ENCODE measurements at places on chromosomes 5 and 9.

- DNase-seq, result no peak
Observed at GRCh38 chr5:1726956-1727355, 72.7 kb downstream of the MRPL36 start.

GRCh38 chr9:75912951-75913350 lies 22.5 kb downstream of the PCSK5 start:
- no peak for DNase-seq

DNA sequence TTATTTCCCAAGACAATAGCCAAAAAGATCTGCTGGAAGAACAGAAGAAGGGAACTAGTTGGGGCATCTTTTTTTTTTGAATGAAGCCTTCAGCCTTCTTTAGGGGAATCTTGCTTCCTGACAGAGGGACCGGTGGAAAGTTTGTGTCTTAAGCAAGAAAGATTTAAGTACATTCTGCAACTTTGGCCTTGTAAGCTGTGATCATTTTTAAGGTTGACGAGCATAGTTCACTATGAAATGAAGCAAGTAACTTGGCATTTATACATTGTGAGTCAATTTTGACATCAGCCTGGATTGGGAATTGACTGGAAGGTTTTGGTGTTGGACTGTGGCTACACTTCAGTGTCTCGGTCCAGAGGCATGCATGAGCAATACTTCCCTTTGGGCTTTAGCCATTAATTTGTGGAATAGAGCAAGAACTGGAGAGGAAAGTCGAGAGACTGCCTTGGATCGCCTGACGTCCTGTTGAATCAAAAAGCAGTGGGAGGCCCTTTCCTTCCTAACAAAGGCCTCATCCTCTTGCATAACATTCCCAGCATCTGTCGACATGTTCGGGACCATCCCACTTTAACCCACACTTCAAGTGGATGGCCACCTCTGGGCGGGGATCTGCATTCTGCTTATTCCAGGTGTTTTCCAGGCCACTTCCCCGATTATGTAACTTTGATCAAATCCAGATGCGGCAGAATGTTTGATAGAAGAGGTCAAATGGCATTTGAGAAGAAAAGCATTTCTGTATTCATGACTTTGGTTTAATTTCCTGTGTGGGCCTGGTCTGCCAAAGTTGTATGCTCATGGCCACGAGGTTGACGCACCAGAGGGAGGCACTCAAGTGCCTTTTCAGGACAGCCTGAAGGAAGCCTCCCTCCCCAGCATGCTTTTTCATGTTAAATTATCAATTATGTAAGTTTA lies 12.5 kb downstream of the ABL1 start:
- no peak for DNase-seq

- DNase-seq, result no peak
Observed at GRCh38 chr5:17340819-17341218, 123.4 kb downstream of the BASP1 start.

DNA sequence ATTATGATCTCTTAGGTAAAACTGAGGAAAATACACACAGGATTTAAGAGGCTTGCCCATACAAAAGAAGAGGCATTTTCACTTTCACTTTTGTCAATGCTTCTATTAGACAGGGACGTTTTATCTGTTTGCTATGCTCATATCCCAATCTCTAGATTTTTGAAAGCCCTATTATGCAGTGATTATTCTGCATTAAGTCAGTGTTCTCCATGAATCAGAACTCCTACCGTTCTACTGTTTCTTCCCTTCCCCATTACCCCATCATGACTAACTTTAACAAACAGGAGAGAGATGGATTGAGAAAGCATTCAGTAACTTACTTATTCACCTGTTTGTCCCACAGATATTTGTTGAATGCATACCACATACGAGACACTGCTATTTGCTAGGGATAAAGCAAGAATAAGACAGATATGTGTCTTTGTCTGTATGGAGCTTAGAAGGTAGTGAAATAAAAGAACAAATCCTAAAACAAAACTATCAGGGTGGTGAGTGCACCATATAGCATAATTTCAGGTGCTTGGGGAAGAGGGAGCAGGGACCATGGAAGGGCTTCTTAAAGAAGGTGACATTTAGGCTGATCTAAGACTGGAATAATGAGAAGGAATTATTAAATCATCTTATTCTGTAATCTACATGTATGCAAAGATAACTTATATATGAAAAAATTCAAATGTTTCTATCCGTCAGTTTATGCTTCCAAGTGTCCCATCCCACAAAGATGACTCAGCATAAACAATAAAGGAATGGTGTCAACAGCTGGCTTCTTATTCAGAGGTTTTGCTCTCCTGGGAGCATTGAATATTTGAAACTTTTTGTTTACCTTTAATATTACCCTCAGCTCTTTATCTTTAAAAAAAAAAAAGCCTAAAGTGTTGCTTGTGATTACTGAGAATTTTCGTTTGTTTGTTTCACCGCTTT lies 328.1 kb downstream of the HINT1 start:
- no peak for DNase-seq

GRCh38 chr9:10000669-10001068 lies 612.1 kb downstream of the PTPRD start:
- DNase-seq, result no peak

DNA sequence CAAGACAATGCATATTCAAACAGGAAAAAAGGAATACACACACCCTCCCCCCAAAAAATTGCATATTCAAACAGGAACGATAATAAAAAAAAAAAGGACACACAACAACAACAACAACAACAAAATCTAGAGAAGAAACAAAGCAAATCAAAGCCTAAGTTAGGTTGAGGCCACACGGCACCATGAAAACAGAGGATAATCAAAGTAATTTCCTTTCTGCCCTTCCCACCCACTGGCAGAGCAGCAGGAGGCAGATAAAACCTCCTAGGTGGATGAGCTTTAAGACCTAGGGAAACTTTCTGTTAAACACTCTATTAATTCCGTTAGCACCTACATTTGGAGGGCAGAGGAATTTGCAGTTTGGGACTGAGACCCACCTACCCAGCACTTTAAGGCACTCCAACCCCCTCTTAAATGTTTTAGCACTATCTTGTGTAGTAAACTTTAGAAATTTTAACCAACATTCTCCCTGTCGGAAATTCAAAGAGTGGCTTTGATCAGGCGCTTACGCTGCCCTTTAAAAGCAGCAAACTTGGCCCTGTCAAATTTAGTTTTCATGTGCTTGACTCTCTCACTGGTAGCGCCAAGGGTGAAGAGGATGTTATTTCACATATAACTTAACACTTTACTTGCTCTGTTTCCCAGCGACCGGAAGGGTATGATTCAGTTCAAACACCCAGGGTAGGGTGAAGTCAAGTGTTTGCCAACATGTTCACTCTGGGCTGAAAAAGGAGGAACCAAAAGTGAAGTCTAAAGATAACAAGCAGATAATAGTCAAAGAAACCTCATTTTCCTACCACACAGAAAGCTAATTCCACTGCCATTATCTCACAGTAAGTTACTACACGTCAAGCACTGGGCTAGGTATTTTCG lies 9.2 kb downstream of the ENC1 start:
- peak; percentile 22 for DNase-seq

DNA sequence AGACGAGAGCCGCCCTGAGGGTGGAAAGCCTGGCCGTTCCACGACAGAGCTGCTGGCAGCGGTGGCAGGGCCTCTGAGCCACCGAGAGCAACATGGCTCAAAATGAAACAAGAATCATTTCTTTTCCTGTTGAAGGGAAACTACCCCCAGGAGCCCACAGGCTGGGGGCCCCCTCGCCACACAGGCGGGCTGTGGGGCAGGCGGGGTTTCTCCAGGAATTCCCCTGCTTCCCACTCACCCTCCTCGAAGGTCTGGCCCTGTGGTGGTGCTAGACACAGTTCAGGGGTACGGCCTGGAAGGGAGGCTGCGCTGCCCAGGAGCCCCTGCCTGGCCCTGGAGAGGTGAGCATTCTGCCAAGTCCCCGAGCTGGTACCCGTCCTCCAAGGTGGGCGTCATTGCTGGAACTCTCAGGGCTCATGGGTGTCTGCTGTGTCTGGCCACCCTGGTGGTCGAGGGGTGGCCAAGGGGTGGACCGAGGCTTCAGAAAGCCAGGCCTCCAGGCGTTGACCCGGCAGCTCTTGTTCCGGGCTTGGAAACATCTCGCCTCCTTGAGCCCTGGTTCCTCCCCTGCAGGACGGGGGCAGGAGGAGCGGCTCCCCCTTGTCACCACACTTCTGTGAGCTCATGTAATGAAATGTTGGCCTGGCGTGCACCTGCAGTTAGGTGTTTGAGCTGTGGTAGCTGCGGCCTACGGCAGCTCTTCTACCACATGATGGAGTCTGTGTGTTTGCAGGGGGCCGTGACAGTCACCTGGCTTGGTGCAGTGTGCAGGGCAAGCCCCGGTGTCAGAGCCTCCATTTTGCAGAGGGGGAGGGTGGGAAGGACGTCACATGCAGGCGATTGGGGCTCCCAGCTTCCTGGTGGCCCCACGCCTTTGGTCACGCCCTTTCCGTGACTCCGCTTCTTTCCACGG lies 65.3 kb downstream of the RXRA start:
- no peak for DNase-seq

DNA sequence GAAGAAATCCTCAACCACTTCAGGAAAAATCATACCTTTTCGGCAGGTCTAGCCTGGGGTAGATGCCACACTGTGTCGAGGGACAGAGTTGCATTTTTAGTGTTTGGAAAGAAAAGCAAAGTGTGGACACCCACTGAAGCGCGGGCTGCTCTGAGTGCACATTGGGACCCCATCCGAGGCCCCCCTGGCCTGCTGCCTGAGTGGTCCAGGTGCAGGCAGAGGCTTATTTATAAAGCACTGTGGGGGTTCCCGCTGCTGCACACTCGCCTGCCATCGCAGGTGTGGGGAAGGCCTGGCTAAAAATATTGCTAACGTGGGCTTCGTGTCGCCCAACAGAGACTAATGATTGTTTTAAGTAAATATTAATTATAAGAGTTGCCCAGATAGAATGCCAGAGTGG lies 119.4 kb downstream of the CRB2 start:
- no peak for DNase-seq

DNA sequence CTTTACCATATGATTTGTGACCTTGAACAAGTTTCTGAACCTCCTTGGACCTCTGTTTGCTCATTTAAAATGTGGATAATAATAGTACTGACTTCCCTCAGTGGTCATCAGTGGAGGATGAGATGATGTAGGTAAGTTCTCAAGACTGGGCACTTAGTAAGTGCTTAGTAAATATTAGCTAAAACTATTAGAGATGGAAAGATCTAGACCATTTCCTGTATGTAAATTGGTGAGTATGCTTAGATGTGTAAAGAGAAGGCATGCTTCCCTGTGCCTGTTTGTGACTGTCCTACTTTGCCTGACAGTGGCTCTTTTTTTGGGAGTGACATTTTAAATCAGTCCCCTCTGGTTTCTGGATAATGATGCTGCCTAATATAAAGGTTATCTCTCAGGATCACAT lies 288.1 kb downstream of the GABRB2 start:
- DNase-seq, result no peak

GRCh38 chr5:73998489-73998888 lies 372.5 kb downstream of the ARHGEF28 start:
- no peak for DNase-seq

GRCh38 chr5:120457839-120458507 lies 6.1 kb upstream of the PRR16 start:
- DNase-seq, result peak; percentile 24

DNA sequence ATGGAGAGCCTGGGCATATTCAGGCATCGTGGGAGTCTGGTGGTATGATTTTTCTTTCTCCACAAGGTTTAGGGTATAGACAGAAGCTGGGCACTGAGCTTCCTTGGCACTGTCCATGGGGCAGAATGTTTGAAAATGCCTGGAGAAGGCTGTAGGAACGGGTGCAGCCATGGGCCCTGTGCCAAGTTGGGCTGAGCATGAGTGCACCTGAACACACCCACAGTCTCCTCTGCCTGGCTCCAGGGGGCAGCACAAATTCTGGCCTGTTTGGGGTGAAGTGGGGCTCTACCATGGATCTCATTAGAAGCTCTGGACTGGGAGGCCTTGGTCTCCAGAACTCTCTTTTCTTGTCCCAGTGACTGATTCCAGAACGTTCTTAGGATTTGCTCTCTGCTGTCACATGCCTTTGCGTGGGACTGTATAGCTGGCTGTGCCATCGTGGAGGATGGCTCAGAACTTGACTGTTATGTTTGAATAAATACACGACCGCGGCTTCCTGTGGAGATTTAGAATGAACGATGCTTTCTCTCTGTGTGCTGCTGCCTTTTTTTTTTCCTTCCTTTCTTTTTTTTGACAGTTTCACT lies 229.8 kb downstream of the FANCC start:
- DNase-seq, result no peak

GRCh38 chr5:134568761-134569695 lies 43.6 kb downstream of the JADE2 start:
- no peak for DNase-seq

DNA sequence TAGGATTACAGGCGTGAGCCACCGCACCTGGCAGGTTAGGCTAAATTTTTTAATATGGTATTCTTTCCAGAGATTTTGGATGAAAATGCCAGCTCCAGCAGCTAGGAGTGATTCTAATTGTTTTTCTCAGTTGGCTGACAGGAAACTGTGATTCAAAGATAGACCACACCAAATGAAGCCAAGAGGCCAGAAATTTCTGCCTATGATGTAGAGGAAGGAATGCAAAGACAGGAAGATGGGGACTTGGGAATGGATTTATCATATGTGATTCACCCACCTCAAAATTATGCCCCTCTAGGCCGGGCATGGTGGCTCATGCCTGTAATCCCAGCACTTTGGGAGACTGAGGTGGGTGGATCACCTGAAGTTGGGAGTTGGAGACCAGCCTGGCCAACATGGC lies 53.3 kb downstream of the UGCG start:
- DNase-seq, result no peak

GRCh38 chr5:57896576-57896975 lies 414.0 kb upstream of the ACTBL2 start:
- DNase-seq, result no peak

DNA sequence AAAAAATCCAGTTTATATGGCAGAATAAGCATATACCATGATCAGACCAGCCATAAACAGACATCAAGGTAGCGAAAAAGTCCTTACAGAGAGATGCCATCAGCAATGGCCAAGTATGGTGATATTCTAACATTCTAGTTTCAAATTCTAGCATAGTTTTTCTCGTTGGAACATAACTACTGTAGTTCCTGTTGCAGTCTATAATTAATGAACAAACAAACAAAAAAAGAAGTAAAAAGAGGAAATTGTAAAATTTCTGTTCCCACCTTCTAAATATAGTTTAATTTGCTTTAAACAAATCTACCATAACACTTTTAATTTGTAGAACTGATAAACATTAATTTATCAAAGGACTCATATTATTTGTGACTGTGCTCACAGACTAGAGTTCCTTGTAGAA lies 9.9 kb upstream of the CD180 start:
- DNase-seq, result no peak

GRCh38 chr9:38086496-38086895 lies 17.5 kb upstream of the SHB start:
- DNase-seq, result no peak

Measured in NCI-H510A (cell line).